Hematopoietic multipotent progenitor cell treated with erythropoietin and hydrocortisone succinate and interleukin-3 and kit ligand, for 15 days (in vitro differentiated cells): ENCODE measurements at places on chromosomes 7 and 10.

DNA sequence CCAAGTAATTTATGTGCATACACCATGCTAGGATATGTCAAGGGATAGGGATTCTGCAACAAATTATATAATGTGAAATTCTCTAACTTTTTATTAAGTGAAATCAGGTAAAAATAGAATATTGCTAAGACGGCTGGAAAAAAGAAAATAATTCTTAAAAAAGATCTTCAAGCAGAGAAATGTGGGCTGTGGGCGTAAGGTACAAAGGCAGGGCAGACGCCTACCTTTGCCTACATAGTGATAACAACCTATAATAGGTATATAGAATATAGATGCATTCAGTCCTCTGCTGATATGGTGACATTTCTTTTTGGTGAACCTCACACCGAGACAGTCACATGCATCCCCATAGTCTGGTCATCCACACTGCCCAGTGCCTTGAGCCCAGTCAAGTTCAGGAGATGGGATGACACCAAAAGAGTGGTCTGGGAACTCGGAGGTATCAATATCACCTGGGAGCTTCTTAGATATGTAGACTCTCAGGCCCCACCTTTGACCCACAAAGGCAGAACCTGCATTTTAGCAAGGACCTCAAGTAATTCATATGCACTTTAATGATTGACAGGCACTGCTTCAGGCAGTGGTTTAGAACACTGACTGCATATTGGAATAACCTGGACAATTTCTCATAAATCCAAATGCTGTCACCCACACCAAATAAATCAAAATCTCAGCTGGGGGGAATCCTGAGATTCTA is 57.5 kb upstream of the ARL4A start:
- DNase-seq: no peak

DNA sequence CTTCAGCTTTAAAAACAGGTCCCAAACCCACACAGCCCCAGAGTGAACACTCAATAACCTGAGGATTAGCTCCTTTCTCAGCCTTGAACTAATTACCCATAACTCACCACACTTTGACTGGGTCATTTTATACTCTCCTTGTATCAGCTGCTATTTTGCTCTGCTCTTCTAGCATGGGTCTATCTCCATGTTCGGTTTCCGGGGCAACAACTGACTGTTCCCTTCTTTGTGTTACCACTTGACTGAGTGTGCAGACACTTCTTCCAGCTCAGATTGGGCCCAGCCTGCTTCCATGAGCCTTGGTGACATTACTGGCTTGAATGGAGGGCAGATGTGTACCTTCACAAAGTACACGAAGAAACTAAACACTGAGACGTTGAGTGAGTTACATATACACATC is 31.5 kb upstream of the PRPS1L1 start:
- DNase-seq: no peak

- DNase-seq: no peak
Observed at GRCh38 chr10:51615764-51616298, 83.6 kb downstream of the CSTF2T start.

- no peak for DNase-seq
Observed at GRCh38 chr10:91955114-91955513, 31.5 kb downstream of the BTAF1 start.
